ENCODE measurements at places on chromosomes 5 and 9.

GRCh38 chr9:25678147-25678666 lies at the start of gene TUSC1:
Gene TUSC1 (minus strand): TSS chr9:25678444. CDS start chr9:25678312, 132 bp downstream.
- DNase-seq = peak; percentile 7

DNA sequence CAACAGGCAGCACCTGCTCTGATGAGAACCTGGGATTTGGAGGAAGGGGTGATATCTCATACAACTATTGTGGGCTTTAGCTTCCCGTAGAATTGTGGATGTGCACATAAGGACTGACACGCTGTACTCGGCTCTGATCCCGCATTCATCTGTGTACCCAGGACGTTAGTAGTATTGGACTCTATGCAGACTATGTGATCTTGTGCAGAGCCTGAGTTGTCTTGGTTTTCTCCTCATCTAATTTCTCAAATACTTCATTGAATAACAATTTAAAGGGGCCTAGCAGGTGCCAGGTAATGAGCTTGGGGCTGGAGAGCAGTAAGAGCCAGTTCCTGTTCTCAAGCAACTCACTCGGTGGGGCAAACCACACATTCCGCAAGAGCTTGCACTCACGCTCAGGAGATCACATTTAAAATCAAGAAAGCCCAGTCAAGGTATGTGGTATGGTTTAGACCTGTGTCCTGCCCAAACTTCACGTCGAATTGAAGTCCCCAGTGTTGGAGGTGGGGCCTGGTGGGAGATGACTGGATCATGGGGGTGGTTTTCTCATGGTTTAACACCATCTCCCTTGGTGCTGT lies 14.8 kb downstream of the C5orf15 start:
- no peak for DNase-seq

- no peak for DNase-seq
Observed at GRCh38 chr9:110769667-110770066, 101.1 kb downstream of the MUSK start.

- no peak for DNase-seq
Observed at GRCh38 chr9:97714435-97714834, 17.3 kb upstream of the XPA start.

- DNase-seq = no peak
Observed at GRCh38 chr5:95281226-95281625, 3.7 kb downstream of the MCTP1 start.

- no peak for DNase-seq
Observed at GRCh38 chr9:131447600-131447999, 53.7 kb downstream of the PRRC2B start.

DNA sequence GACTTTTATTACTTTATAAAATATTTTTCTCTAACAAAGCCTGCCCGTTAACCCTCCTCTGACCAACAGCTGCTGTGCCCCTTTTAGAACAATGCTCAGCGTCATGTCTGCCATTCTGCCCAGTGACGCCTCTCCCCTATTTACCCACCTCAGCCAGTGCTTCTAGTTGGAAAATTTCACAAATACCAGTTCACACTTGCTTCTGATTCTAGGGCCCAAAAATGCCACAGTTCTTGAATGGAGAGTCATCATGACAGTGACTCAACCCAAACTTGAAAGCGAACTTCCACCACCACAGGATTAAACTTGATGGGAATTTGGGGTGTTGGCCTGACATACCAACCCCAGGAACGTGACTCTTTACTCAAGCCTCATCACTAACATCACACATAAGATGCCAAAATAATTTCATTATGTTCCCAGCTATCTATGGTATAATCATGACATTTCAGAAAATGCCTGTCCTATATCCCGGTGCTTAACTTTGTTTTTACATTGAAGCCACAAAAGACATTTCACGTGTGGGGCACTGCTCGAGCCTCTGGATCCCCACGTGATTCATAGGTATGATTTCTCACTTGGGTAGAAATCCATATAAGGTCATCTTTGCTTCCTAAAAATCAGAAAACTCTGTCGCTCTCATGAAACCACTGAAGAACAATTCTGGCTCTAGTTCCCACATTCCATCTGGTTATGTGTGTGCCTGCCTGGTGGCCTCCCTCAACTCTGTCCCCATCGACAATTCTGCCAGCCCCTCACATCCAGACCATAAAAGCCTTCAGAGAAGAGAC lies 220.9 kb downstream of the ACTL7B start:
- no peak for DNase-seq

GRCh38 chr5:17151686-17152085 lies 65.7 kb upstream of the BASP1 start:
- DNase-seq = no peak

- no peak for DNase-seq
Observed at GRCh38 chr5:163509291-163509951, 4.0 kb downstream of the MAT2B start.

DNA sequence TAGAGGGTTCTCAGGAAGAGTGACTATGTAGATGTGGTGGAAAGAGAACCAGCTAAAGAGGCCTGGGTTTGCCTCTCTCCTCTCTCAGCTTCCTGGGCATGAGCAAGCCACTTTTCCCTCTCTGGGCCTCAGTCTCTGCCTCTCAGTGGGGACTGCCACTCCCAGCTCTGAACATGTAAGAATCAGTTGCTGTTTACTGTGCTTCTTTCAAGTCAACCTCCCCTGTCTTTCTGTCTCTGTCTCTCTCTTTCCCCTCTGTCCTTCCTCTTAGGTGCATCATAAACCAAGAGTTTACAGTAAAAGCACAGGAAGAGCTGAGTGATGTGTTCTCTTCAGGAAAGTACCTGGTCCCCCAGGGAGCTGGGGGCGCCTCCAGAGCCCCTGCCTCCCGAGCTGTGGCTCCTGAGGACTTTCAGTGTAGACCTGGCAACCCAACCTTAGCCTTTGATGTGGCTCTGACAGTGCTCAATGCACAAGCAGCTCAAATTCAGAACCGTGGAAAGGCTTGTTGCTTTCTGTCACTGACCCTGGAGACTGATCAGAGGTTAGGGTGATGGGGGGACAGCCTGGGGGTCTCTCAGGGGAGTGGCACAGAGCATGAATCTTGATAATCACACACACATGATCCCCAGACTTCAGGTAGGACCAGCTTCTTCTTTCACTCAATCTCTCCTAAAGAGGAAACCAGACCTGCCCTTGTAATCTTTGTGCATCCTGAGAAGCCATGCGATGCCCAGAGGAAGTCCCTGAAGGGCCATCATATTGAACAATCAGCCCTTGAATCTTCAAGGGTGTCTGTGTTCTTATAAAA lies 59.4 kb upstream of the TNFSF8 start:
- no peak for DNase-seq

GRCh38 chr9:136549010-136549980 lies 3.4 kb upstream of the NOTCH1 start:
- no peak for DNase-seq

All from NCI-H2171 (cell line).